ENCODE measurements at places on chromosomes 13 and 19. TPM values are rescaled to one million over a fixed set of nuclear protein-coding genes. Genes with fewer than 3 reads are reported as not detected.

RDH8 gene
- total RNA-seq = not detected

WDR88 gene
- total RNA-seq = not detected

ZNF264 gene
- total RNA-seq = 46.0 TPM

FGF22 gene
- total RNA-seq = 0.46 TPM

- H3K27me3 ChIP-seq = no peaks in the 10 kb centered on the region
- H3K4me3 ChIP-seq = peak overlapping the region; percentile 45
- H3K4me1 ChIP-seq = peaks cover 9% of the 10 kb centered on the region
- no peak overlapping the region for H3K27ac ChIP-seq
- peaks cover 2% of the 10 kb centered on the region for H3K36me3 ChIP-seq
Observed at GRCh38 chr19:4636151-4636717, 3.1 kb upstream of the TNFAIP8L1 start.

DNA sequence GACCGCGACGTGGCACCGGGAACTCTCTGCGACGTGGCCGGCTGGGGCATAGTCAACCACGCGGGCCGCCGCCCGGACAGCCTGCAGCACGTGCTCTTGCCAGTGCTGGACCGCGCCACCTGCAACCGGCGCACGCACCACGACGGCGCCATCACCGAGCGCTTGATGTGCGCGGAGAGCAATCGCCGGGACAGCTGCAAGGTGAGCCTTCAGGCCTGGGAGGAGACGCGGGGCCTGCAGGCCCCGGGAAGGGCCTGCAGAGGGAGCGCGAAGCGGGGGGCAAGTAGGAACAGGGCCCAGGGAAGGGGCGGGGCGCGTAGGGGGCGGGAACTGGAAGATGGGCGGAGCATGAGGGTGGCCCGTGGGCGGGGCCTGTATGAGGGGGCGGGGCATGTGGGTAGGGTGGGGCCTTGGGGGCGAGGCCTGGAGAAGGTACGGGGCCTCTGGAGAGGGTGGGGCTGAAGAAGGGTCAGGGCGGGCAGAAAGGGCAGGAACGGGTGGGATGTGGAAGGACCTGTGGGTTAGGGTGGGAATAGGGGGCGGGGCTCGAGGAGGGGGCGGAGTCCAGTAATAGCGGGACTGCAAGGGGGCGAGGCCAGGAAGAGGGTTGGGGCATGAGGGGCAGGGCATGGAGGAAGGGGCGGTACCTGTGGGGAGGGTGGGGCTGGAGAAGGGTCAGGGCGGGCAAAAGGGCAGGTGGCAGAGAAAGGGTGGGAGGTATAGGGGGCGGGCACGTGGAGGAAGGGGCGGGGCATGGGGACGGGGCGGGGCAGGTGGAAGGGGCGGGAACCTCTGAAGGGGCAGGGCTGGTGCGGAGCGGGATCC is 2.5 kb downstream of the CFD start:
- no peak for DNase-seq
- no peak overlapping the region for H3K27ac ChIP-seq
- no peaks in the 10 kb centered on the region for H3K36me3 ChIP-seq
- H3K4me1 ChIP-seq = peaks cover 9% of the 10 kb centered on the region
- peaks cover 12% of the 10 kb centered on the region for H3K27me3 ChIP-seq

- H3K27me3 ChIP-seq = peaks cover 10% of the 10 kb centered on the region
- no peaks in the 10 kb centered on the region for H3K36me3 ChIP-seq
- no peaks in the 10 kb centered on the region for H3K4me1 ChIP-seq
- DNase-seq = no peak
Observed at GRCh38 chr13:111943229-111943795, 123.6 kb upstream of the SOX1 start.

- H3K27me3 ChIP-seq = no peaks in the 10 kb centered on the region
- no peak for DNase-seq
- H3K4me1 ChIP-seq = peaks cover 16% of the 10 kb centered on the region
- no peak overlapping the region for H3K4me3 ChIP-seq
- H3K27ac ChIP-seq = peak overlapping the region; percentile 63
Observed at GRCh38 chr13:33235078-33235477, 50.5 kb downstream of the STARD13 start.

GRCh38 chr19:5396963-5397362 is 56.4 kb upstream of the PTPRS start:
- no peak for DNase-seq
- H3K27ac ChIP-seq = no peak overlapping the region
- no peak overlapping the region for H3K4me3 ChIP-seq

- no peaks in the 10 kb centered on the region for H3K27me3 ChIP-seq
- no peaks in the 10 kb centered on the region for H3K36me3 ChIP-seq
- no peak overlapping the region for H3K27ac ChIP-seq
Observed at GRCh38 chr13:31625115-31625514, 114.2 kb upstream of the RXFP2 start.

- H3K36me3 ChIP-seq = no peaks in the 10 kb centered on the region
- H3K27ac ChIP-seq = peak overlapping the region; percentile 88
- no peaks in the 10 kb centered on the region for H3K27me3 ChIP-seq
- H3K4me3 ChIP-seq = peak overlapping the region; percentile 49
- DNase-seq = peak; percentile 96
Observed at GRCh38 chr19:52942386-52943133, 19.3 kb upstream of the ZNF888 start.
